ENCODE measurements at places on chromosomes 2 and 18.

DNA sequence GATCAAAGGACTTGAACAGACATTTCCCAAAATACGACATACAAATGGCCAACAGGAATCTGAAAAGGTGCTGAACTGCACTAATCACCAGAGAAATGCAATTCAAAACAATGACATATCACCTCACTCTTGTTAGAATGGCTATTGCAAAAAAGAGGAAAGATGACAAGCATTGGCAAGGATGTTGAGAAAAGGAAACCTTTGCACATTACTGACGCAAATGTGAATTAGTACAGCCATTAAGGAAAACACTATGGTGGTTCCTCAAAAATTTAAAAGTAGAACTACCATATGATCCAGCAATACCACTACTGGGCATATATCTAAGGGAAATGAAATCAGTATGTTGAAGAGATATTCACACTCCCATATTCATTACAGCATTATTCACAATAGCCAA, 57.7 kb upstream of the ASPRV1 start:
- DNase-seq, result no peak

DNA sequence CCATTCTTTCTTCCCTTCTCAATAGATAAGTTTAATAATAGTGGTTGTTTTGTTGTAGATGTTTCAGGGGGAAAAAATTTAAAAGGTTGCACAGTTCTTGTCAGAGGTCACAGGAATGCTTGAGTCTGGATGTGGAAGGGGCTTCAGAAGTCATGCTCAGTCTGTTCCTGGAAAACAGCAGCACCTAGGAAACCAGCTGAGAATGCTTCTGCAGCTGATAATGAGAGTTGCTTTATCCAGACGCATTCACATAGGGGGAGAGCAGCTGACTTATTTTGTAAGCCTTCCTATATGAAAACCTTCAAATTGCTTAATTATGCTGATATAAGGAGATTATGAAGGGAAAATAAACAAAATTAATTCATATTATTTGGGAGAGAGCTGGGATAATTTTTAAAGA, 235.5 kb downstream of the GULP1 start:
- peak; percentile 45 for DNase-seq

- no peak for DNase-seq
Measured at GRCh38 chr2:231665245-231666170, 42.8 kb upstream of the PTMA start.

- no peak for DNase-seq
Measured at GRCh38 chr18:6059551-6059950, 164.2 kb upstream of the TMEM200C start.

GRCh38 chr2:88959480-88960204, 268.2 kb downstream of the RPIA start:
- no peak for DNase-seq

- DNase-seq, result no peak
Measured at GRCh38 chr2:99779276-99779675, 289.5 kb upstream of the REV1 start.

GRCh38 chr2:1593371-1594122, 150.8 kb downstream of the PXDN start:
- peak; percentile 79 for DNase-seq

DNA sequence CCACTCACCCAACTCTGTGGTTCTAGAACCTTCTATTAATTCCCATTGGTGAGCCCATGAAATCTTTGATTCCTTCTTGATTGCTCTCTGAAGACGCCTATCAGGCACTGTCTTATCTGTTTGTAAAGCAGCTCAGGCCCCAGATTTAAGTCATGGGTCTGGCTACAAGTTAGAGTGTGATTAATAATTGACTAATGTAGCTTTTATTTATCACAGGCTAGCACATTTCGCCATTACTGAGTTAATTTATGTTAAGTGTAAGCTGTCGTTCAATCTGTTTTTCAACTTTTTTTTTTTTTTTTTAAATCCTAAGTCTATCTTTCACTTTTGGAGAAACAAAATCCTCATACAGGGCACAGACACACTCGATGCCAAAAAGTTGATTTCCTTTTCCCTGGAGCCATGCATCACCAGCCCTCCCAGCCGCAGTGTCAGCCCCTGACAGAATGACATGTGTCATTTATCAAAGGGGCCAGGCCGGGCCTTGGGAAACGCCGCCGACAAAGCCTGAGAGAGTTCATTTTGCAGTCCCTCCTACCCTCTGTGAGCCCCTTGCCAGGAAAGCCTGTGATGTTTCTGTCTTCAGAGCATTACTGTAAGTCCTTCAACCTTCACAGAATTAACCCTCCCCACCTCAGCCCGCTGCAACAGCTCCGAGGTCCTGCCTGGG, 15.8 kb downstream of the TSHZ1 start:
- no peak for DNase-seq

DNA sequence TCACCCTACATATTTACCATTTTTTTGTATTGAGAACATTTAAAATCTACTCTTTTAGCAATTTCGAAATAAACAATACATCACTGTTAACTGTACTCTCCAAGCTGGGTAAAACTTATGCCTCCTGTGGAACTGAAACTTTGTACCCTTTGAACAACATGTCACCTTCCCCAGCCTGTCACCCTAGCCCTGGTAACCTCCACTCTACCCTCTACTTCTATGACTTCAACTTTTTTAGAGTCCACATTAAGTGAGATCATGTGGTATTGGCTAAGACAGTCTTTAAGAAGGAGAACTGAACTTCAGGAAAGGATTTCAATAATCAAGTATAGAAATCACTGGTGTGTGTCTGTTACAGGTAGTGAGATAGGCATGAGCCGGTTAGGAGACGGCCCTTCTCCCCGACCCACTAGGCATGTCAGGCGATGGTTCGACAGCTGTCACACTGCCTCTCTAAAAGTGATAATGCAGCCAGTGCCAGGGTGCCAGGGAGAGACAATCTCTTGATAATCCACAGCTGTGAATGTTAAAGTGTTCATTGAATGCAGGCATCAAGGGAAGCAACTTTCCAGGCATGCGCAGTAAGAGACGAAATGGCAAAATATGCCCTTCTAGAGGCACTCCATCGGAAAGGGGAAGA, 74.6 kb upstream of the RNF152 start:
- no peak for DNase-seq

- DNase-seq, result no peak
Measured at GRCh38 chr18:52588931-52589330, 248.9 kb downstream of the DCC start.

- no peak for DNase-seq
Measured at GRCh38 chr2:27989149-27989548, 98.6 kb downstream of the BABAM2 start.
